Keratinocyte (primary cell): ENCODE measurements at places on chromosomes 12 and 14.

DNA sequence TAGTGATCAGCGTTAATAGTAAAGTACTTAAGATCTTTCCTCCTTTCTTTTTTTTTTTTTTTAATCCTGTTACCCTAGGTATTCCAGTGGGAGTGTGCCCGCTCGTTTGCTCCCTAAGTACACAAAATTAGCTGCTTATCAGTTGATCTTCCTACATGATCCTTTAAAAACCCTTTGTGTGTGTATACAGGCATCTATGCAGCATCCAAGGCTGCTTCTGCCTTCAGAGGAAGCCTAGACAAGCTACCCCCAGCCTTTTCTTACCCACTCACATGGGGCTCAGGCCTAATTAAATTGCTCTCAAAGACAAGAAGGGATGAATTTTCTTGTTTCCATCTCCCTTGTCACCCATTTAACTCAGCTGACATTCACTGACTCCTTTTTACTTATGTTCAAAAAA lies 343.4 kb upstream of the LMO3 start:
- no peak for DNase-seq

GRCh38 chr12:99453836-99454538 lies 193.6 kb upstream of the GARIN6 start:
- DNase-seq, result no peak

- no peak for DNase-seq
Measured at GRCh38 chr12:89267404-89267803, 84.9 kb downstream of the DUSP6 start.

DNA sequence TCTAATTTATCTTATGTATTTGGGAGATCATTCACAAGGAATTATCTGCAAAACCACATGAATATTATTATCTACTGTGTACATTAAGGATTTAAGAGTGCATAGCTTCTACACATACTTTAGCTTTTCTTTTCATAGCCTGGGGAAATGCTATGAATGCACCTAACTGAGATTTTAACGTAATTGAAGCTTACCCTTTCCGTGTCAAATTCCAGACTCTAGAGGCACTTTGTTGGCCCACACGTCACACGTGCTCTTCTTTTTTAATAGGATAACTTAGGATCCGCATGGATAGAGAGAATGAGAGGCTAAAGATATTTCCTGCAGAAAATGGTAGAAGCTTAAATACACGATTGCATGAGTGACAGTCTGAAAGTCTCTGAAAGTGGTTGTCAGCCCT lies 481.1 kb downstream of the PCNX1 start:
- DNase-seq, result no peak

- peak; percentile 21 for DNase-seq
Measured at GRCh38 chr14:69039288-69039628, 60.2 kb upstream of the ACTN1 start.

GRCh38 chr12:14443531-14443930 lies 78.0 kb downstream of the ATF7IP start:
- DNase-seq, result no peak

DNA sequence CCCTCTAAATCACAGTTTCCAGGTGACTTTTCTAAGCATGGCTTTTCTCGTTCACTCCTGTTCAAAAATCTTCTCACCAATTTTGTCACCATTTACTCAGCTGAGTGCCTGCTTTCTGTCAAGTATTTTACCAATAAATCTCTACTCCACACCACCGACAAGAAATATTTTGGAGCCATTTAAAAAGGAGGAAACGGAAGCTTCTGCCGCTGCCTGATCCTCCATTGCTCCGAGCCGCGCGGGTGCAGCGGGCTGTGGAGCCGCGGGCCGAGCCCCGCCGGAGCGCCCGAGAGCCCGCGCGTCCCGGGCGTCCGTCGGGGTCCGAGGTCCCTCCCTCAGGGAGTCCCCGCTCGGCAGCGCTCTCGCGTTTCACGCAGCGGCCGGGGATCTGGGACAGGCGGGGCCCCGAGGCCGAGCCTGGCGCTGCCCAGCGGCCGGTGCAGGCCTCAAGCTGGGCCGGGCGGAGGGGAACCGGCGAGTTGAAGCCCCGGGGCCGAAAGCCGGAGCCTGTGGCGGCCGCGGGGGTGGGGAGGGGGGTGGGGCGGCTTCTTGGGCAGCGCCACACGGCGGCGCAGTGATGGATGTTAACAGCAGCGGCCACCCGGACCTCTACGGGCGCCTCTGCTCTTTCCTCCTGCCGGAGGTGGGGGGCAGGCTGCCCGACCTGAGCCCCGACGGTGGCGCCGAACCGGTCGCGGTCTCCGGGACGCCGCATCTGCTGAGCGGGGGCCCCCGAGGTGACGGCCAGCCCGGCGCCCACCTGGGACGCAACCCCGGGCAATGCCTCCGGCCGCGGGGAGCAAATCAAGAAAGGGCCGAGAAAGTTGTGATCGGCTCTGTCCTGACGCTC lies 1.1 kb upstream of the HEBP1 start:
- no peak for DNase-seq

GRCh38 chr12:50025187-50026059 lies at the start of gene RACGAP1:
RACGAP1 (minus strand) TSS chr12:50025494; CDS start chr12:50016715, 8,779 bp downstream.
- peak; percentile 84 for DNase-seq

DNA sequence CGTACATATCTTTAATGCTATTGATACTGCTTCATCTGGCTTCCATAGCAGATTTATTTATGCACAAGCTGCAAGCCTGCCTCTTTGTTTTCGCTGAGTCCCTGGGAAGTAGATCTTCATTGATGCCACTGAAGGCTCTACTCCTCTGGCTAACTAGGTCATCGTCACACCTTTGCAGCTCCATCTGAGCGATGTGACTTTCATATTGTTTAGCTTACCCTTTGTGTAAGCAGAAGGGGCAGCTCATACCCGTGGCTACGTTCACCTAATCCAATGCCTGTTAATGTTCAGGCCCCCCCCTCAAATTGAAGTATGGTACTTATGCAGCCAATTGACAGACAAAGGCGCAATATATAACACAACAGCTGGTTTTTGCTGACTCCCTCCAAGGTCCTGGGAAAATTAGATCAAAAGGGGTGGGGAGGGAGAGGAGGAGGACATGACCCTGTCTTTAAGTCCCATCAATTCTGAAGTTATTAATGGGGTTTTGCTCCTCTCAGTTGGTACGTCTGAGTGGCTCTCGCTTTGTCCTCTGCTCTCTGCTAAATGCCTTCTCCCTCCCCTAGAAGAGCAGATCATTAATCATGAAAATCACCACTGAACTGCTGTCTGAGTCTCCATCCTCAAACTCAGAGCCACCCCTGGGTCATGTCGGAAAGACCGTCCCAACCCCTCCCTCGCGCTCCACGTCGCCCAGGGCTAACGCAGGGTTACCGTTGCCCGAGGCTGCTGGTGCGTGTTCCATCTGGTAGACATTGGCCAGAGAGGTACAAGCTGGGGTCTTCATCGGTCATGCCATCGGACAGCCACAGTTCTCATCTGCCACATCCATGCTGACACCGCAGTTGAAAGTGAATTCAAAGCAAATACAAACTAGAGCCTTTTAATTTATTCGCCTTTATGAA lies 128.8 kb downstream of the ADGRD1 start:
- DNase-seq, result no peak

- DNase-seq, result no peak
Measured at GRCh38 chr12:90977224-90977623, 22.2 kb upstream of the CCER1 start.

DNA sequence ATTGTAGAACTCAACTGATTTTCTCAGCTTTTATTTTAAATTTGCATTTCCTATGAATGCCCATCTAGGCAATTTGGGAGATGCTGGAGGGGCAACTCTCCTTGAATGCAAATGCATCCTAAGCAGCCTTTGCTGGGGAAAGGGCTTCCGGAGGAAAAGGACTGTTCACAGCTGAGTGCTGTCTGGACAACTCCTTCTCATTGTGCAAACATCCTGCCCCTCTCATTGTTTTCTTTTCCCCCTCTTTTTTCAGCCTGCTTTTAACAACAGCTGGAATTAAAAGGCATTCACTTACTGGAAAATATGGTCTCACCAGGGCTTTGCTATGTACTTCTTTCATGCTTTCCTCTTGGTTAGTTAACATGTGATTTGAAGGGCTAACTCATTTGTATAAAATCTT lies 397.8 kb downstream of the FUT8 start:
- no peak for DNase-seq

DNA sequence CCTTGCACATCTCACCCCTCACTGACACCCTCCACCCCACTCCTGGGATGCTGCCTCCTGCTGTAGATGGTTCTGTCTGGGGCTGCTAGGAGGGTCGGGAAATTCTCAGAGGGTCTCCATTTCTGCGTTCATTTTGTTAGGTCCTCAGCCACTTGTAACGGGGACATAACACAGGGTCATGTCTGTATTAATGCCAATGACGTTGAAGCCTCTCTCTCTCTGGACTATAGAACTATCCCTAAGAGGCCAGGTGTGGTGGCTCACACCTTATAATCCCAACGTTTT lies 14.6 kb downstream of the SIVA1 start:
- DNase-seq, result no peak

DNA sequence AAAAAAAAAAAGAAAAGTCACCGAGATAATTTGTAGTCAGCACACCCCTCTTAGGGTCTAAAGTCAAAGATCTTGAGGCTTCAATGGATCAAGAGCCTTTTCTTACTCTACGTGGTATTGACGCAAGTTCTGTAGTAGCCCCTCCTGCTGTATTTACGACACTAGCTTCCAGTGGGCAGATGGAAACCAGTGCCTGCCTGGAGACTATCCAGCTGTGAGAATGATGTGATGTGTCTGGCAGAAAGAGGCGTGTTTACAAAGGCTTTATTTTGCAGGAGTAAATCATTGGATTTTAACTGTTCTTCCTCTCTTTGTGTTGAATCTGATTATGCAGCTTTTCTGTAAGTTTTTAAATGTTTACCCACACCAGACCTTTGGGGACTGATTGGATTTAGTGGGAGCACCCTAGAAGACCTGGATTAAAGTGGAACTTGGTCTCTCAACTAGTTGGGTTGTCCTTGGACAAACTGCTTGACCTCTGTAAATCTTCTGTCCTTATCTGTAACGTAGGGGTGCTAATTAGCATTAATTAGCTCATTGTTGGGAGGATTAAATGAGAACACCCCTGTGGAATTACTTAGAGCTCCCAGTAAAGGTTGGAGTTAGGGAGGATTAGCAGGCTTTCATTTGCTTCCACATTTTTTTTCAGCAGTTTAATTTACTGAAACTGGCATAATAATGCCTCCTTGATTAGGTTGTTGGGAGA lies 72.4 kb downstream of the RASSF3 start:
- DNase-seq, result no peak

GRCh38 chr14:76848879-76849278 lies 22.7 kb downstream of the LRRC74A start:
- no peak for DNase-seq

- DNase-seq, result no peak
Measured at GRCh38 chr14:72945356-72946027, 19.2 kb downstream of the DCAF4 start.

- DNase-seq, result no peak
Measured at GRCh38 chr12:41212625-41213024, 24.5 kb downstream of the PDZRN4 start.

- DNase-seq, result no peak
Measured at GRCh38 chr12:80219345-80219744, 120.0 kb downstream of the OTOGL start.

DNA sequence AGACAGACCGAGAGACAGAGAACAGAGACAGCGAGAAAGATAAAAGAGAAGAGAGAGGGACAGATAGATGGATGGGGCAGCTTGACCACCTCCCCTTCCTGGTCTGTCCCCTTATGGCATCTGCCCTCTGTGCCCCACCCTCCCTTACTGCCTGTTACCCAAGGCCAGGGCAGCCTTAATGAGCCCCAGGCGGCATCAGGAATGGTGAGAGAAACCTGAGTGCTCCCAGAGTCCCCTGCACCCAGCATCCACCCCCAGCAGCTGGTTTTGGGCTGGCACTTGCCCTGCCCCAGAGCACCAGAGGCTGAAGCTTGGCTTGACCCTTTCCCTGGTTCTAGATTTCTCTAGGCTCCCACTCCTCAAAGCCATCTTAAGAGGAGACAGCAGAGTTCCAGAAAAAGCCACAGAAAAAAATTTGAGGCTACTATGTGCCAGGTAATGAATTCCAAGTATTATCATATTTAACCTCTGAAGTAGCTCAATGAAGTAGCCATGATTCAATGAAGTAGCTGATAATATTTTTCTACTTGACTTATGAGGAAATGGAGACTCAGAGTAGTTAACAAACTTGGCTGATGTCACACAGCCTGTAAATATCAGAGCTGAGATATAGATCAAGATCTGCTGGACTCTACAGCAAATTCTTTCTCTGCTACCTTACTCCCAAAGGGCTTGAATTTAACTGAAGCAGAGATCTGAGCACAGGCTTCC lies 2.0 kb upstream of the ZNF385A start:
- DNase-seq, result no peak

DNA sequence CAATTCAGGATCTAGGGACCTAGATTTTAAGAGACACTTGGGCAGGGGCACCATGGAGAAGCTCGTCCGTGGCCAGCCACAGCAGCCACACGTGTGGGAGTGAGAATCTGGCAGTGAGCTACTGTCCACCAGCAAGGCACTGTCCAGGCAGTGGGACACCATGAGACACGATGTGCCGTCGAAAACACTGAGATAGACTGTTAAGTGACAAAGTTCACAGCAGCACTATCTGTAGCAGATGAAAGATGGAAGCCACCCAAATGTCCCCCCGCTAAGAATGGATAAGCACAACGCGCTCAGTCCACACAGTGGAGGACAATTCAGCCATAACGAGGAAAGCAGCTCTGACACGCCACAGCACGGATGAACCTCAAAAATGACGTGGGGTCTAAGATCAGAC lies 19.7 kb downstream of the RILPL1 start:
- DNase-seq, result no peak
